ENCODE measurements at places on chromosomes 3 and 15.
A peak's percentile ranks its signal among the peaks of the same experiment; 100 is the strongest.

DNA sequence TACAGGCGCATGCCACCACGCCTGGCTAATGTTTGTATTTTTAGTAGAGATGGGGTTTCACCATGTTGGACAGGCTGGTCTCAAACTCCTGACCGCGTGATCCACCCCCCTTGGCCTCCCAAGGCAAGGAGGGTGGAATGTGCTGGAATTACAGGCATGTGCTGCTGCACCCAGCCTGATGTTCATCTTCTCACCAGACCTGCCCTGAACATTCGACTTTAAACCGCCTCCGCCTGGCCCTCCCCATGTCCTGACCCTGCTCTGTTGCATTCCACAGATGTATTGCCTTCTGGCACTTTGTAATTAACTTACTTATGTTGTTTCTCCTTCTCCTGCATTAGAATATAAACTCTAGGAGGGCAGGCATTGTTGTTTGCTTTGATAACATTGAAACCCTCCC, 102.1 kb downstream of the LINGO1 start:
- DNase-seq, result no peak

DNA sequence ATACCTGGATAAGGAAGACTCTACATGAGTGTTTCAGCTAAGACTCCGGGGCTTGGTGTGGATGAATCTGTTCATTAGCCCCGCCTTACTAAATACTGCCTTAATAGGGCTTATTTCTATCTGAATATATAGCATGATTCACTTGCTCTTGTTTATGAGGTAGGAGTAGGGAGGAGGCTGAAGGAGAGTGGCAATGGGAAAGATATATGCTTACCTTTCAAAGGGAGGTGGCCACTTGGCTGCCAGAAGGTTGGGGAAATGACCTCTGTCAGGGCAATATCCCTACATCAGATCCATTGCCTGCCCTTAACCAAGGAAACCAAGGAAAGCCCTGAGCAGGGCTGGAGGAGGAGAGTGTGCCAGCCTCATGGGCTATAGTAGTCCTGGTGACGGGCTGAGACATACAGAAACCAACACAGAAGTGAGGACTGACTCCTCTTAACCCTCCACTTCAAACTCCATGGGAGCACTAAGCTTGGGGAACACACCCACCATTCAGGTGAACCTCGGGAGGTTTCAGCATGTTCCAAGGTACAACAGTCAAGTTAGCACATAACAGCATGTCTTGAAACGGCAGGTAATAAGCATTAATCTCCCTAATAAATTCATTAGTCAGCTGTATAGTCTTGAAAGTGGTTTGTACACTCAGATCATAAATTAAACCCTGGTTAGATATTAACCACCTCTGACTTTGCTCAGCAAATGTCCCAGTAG, 80.1 kb downstream of the EOMES start:
- no peak for DNase-seq

DNA sequence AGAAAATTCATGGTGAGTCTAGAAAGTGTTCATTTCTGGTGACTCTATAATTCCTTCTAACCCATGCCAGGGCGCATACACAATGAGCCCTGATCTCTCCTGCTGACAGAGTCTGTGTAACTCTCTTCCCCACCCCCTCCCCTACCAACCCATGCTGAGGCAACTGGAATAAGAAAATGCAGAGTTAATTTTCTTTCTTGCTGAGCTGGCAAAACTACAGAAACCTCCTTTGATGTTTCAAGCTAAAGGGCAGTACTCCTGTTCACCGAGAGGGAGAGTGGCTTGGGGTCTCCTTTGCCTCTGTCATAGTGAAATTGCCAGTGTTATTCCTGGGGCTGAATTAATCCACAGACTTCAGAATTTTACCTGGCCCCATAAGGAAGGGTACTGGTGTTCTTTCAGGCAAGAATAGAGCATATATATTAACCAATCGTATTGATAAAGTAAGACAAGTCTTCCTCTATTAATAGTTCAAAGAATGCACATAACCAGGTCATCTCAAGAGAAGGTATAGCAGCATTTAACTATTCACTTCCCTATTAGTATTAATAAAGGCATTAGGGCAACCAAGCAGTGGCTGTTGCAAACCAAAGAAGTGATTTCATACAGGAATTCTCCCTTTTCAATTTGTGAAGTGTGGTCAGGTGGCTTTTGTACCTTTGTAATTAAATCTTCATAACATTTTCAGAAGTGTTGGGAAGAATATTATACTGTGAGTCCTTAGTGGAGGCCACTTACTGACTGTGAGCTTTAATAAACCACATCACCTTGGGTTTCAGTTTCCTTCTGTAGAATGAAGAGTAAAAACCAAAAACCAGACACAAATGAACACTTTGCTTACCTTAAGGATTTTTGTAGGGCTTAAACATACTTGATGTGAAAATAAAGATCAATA, 4.1 kb downstream of the GAP43 start:
- DNase-seq, result no peak

GRCh38 chr3:29527246-29527645, 246.4 kb downstream of the RBMS3 start:
- DNase-seq, result no peak

- DNase-seq, result no peak
Observed at GRCh38 chr3:13069495-13069894, 3.7 kb downstream of the IQSEC1 start.

DNA sequence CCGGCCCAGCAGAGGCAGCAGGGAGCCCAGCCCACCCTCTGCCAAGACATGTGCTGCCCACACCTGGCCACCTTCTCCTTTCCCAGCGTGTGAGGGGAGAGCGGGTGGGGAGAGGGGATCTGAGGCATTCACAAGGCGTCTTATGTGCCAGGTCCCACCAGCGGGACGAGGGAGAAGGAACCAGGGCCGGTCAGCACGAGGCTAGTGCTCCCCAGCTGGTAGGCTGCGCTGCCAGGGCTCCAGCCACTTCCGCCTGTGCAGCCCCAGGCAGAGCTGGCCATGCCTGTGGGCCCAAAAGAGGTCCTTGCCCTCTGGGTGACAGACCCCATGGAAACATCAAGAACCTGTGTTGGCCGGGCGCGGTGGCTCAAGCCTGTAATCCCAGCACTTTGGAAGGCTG, 5.9 kb downstream of the MESP1 start:
- DNase-seq, result no peak

DNA sequence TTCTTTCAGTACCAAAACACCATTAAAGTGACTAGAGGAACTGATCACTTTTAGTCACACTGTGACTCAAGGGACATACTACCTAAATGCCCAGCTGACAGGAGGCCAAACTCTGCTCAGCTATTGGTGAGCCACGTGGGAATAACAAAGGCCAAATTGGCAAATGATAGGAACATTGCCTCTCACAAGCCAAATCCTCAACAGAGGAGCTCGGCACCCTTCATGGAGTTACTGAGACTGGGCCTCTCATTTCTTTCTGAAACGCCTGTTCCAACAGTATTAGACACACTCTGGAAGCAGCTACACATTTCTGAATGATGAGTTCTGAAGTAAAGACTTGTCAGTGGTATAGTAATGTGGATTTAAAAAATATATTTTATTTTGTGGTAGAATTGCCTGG, 166.0 kb upstream of the COL8A1 start:
- DNase-seq, result no peak

DNA sequence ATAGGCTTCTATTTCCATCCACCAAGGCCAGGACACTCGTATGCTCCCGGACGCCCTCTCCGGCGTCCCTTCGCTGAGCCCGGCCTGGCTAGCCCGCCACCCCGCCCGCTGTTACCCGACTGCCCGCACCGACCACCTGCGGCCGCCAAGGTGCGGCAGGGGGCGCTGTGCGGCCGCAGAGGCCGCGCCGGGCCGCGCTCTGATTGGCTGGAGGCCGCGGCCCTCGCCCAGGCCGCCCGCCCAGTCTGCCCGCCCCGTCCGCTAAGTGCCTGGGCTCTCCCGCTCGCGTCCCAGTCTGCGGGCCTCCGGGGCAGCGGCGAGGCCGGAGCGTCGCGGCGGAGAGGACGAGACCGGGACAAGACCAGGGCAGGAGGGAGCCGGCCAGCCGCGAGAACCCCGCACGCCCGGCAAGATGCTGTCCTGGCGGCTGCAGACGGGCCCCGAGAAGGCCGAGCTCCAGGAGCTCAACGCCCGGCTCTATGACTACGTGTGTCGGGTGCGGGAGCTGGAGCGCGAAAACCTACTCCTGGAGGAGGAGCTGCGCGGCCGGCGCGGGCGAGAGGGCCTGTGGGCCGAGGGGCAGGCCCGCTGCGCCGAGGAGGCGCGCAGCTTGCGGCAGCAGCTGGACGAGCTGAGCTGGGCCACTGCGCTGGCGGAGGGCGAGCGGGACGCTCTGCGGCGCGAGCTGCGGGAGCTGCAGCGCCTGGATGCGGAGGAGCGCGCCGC, at the start of gene SYNM:
Gene SYNM, plus strand, starts transcription at position 293 of the 726 bp plus-strand sequence. Its CDS starts 120 bp downstream, at position 413.
- DNase-seq, result peak; percentile 61

DNA sequence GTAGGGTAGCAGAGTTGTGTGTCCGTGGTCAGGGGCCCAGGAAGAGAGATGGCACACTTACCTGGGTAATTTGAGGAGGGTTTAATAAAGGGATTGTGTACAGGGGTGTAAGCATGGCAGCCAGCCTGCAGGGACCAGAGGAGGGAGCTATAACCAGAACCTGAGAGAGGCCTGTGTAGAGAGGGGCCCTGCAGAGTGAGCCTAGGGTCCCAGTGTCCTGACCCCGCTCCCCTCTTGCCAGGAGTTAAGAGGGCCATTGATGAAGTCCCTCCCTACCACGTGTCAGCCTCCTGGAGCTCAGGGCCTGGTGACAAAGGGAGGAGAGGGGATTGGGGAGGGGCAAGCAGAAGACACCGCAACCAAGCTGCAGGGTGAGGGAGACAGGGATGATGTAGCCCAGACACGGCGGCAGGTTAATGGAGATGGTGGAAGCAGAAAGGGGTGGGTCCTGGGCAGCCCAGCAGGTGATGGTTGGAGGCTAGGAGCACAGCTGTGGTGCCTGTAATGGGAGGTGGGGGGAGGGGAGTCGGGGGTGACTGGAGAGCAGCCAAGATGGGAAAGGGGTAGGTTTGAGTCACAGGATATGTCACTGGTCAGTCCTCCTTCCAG, 165.4 kb upstream of the TOPAZ1 start:
- DNase-seq, result no peak

- no peak for DNase-seq
Observed at GRCh38 chr15:70084461-70084860, 13.3 kb downstream of the TLE3 start.

- DNase-seq, result no peak
Observed at GRCh38 chr15:73777741-73778140, 24.6 kb upstream of the INSYN1 start.

DNA sequence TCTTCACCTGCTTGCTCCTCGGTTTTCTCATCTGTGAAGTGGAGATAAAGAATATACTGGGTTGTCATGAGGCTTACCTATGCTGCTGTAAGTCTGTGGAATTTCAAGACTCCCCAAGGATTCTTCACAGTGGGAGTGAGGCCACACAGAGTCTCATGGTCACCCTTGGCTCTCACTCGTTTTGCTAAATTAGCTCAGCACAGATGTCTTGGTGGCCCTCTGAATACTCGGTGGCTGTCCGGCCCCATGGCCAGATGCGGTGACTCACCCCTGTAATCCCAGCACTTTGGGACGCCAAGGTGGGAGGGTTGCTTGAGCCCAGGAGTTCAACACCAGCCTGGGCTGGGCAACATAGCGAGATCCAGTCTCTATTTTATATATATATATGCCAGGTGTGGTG, 5.0 kb upstream of the CHCHD6 start:
- no peak for DNase-seq

DNA sequence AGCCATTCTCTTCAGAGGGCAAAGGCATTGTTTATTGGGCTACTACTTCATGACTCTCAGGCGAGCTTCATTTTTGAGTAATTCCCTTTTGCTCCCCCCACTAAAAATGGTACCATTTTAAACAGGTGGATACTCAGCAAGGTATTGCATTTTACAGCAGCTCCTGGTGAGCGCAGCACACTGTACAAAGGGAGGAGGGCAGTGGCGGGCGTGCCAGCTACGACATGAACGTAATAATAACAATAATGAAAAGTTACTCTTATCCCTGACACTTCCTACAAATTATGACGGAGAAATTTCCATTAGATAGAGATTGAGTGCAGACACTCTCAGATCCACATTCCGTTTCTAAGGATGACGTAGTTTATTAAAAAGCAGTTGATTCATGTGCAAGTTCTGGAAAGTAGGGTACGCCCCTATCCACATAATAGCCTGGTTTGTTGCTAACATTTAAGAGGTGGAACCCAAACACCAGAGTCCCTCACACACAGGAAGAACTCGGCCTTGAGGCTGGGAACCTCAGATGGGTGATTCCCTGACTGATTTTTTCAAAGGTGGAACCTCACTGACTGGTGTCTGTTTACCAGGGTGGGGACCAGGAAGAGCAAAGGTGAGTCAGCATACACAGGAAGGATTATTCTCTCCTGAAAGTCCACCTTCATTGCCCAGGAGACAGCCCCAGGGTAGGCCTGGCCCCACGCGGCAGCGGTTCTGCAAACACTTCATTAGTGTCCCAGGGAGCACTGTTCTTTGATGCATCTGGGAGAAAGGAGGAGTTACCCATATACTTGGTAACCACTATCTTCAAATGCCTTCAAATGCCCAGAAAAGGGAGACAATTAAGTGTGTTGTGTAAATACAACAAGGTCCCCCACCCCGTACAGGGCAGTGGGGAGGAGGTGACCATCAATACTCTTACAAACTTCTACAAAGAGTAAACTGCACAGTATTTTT, 69.9 kb downstream of the LDHAL6B start:
- no peak for DNase-seq

DNA sequence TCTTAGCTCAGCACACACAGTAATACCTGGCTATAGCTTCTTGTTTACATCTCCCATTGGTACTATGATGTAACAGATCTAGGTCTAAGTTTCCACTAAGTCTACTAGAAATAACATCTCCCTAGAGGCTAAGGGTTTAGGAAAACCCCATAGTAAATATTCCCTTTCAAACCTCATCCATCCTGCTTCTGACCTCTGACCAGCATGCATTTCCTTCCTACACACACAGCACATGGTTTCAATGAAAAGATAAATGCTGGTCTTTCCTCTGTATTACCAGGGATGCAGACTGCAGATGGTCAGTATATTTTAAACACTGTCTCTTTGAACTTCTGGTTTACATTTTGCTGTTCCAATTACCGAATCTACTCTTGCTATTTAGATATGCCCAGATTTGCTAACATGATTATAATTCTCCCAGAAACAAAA, 96.6 kb downstream of the EFL1 start:
- no peak for DNase-seq

GRCh38 chr15:41115161-41115651, 874 bp downstream of the INO80 start:
- DNase-seq, result no peak

DNA sequence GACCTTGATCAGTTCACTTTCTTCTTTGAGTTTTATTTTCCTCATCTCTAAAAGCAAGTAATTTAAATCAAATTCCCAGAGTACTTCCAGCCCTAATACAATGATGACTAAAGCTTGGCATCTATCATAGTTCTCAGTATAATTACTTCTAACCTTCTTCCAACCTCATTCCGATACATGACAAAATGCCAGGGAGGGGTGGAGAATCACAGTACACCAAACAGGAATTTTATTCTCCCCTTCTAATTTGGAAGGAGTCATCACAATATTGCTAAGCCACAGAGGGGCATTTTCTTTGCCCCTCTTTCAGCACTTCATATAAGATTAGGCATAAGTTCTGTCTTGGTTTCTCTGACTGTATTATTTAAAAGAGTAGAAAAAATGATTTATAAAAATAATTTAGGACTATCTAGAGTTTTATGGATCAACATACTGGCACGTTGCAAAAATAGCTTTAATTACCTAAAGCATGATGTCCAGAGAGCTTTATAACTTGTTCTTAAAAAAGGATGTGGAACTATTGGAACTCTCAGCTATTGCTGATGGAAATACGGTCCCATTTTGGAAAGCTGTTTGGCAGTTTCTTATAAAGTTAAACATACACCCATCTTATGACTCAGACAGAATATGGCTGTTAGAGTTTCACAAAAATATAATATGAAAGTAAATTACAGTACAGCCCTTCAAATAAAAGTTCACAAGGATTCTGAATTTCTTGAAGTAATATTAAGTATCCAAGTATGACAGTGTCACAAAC, 86.9 kb upstream of the UBE2E2 start:
- no peak for DNase-seq
